ENCODE measurements at places on chromosomes 13 and 19.

- DNase-seq: no peak
Measured at GRCh38 chr13:33957497-33957905, 139.6 kb downstream of the RFC3 start.

GRCh38 chr13:39144941-39145533, 106.8 kb downstream of the NHLRC3 start:
- DNase-seq: peak; percentile 73

GRCh38 chr13:25771202-25771601, 280.6 kb downstream of the SHISA2 start:
- DNase-seq: no peak

DNA sequence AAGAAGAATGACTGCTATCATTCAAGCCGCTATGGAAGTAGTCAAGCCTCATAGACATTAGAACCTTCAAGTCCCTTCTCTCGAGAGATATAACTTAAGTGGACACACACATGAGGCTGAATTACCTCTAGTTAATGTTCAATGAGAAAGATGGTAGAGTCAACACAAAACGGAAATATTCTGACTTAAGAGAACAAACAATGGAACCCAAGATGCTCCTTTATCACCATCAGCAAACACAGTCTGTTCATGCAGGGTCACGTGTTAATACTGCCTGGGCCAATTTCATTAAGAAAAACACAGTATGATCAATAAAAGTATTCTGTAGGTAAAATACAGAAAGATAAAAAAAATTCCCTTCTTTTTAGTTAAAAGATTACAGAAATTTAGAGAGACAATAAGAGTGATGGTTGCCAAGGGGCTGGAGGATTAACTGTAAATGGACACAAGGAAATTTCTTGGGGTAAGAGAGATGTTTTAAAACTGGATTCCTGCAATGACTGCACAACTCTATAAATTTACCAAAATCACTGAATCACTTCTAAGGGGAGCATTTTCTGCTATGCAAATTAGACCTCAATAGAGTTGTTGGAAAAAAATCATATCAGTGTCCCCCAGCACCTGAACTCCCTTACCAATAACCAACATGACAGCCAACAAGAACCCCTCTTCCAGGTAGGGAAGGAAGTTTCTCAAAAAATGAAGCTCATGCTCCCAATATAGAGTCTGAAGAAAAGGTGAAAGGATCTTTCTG, 256.6 kb downstream of the ABCC4 start:
- DNase-seq: no peak

DNA sequence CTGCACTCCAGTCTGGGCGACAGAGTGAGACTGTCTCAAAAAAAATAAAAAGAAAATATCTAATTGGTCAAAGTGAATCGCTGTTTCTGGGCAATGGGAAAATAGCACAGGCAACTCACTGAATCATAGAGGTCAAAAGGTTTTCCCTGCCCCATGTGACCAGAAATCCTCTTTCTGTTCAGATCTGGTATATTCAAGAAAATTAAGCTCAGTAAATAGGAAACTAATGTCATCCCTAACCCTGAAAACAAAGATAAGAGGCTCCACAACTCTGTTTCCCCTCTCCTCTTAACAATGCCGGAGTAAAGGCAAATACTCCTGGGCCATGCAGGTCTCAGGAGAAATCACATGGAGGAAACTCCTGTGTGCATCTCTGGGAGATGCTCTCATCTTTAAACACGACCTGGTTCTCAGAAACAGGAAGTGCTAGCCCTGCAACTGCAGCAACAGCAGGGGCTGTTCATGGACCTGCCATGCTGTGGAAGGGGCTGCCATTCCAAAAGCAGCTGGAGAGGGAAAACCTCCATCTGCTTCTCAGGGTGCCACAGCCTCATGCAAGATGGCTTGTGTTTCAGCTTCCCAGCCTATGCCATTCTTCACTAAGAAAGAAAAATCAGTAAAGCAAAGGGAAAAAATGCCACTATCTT, 47.5 kb upstream of the SLC7A9 start:
- no peak for DNase-seq

DNA sequence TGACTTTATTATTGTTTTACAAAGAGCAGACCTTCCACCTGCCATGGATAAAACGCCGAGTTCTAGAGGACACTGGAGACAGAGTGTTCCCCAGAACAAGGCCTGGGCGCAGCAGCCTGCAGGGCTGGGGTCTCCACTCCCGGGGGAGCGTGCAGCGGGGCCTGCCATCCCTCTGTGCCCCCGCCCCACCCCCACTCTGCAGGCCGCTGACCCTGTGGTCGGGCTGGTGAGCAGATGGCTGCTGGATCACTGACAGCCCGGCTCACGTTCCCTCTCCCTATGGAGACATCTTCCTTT, 8.6 kb upstream of the PTBP1 start:
- no peak for DNase-seq

DNA sequence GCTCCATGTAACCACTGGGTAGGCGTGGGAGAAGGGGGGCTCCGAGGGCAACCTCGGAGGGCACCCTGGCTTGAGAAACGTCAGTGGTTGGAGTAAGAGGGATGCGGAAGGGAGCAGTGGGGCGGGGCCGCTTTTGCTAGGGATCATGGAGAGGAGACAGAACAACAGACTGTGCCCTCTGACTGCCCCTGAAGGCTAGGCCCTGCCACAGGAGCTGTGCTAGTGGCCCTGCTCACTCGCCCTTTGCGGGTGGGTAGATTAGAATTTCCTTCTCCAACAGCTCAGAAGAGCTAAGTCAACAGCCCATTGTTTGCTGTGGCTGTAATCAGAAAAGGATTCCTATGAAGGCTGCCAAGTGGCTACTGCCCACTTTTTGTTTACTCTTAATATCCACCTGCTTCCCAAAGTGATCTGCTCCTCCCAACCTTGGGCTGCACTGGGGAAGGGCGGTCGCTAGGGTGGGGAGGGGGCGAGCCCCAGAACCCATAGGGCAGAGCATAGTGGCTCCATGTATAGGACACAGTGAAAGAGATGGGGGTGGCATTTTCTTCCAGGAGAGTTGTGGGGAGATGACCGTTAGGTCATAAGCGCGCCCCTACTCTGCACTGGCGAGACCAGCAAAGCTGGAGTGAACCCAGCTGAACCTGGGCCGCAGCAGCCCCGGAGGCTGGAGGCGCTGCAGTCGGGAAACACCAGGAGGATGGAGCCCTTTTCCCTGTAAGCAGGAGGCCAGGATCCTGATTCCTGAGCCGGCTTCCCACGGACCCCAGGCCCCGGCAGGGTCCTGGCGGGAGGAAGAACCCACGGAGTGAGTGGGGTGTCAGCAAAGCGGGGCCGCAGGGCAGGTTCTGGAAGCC, 1.9 kb upstream of the C1QTNF9 start:
- DNase-seq: no peak

GRCh38 chr19:3660493-3661219, 34.1 kb upstream of the CACTIN start:
- no peak for DNase-seq

GRCh38 chr13:30179597-30180276, 127.6 kb downstream of the KATNAL1 start:
- no peak for DNase-seq

DNA sequence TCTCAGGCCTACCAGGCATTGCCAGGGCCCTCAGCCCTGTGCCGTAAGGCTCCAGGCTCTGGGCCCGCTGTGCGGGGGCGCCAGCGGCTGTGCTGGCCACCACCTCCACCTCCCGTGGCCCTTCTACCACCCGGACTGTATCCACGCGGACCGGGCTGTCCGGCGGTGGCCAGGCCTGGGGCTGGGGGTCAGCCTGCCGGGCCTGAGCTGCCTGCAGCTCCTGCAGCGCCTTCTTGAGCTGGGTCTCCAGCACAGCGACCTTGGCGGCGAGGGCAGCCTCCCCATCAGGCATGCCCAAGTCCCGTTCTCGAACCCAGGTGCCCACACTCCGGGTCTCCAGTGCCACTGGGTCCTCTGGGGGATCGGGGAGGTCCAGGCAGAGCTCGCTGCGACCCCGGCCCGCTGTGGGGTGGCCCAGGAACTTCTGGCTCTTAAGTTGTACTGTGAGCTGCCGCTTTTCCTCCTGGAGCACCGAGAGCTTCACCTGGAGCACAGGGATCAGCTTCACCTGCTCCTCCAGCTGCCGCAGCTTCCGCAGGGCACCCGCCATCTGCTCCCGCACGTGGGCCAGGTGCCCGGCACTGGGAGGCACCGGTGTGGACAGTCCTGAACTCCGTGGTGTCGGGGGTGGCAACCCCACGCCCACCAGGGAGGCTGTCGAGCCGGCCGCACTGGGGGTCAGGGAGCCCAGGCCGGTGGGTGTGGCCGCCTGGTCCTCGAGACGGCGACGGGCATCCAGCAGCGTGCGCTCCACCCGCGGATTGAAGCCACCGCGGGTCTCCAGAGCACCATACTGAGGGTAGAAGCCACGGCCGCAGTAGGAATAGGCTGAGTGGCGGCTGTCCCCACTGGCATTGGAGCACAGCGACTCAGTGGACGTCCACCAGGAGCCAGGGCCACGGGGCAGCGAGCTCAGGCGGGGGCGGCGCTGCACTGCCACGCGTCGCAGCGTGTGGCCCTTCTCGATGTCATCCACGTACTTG, 4.1 kb downstream of the KANK2 start:
- DNase-seq: no peak

DNA sequence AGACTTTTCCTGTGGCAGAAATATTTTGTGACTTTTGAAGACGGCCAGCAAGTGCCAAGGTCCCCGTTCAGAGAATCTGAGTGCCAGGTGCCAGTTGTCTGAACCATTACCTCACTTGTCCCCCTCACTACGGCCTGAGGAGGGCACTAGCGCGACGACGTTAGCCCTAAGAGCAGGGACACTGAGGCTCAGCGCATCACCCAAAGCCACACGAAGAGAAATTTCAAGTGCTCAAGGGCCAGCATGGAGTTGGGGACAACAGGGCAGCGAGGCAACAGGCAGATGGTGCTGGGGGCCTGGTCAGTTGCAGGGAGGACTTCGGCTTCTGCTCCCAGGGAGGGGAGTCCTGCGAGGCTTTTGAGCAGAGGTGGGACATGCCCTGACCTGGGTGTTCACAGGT, 9.5 kb upstream of the TYK2 start:
- no peak for DNase-seq

DNA sequence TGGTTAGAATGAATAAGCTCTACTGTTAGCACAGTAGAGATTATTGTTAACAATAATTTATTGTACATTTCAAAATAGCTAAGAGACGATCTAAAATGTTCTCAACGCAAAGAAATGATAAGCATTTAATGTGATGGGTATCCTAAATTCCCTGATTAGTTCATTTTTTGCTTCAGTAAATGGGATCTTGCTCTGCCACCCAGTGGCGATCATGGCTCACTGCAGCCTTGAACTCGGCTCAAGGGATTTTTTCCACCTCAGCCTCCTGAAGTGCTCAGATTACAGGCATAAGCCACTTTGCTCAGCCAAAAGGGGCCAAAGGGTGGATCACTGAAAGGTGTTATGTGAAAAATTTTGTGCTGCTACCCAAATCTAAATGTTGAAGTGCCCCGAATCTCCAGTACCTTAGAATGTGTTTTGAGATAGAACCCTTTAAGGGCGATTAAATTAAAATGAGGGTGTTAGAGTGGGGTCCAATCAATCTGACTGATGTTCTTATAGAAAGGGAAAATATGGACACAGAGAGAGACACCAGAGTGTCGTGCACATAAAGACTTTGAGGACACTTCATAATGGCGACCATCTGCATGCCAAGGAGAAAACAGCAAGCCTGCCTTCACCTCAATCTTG, 31.5 kb upstream of the ZNF766 start:
- DNase-seq: peak; percentile 51

DNA sequence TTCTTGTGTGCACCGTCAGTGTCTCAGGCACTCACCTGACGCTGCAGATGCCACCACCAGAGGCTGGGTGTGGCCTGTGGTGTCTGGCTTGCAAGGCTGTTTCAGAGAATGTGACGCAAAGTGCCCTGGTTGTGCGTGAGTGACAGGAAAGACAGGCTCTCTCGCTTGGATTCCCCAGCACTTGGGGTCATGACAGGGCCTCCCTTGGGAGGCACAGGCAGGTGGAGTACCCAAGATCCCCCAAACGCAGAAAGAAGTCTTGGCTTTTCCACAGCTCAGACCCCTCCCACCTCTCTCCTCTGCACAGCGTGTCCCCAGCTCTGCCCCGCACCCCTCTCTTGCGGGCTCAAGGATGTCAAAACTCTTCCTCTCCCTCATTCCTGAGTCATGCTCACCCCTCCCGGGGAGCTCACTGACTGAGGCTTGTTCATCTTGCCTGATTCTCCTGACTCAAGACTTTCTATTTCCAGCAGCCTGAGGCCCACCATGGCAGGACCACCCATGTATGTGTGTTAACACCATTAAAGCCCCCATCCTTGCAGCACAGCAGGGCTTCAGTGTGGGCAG, 21.0 kb downstream of the DHX34 start:
- DNase-seq: no peak

GRCh38 chr13:91280801-91281200, 66.7 kb upstream of the MIR17HG start:
- DNase-seq: no peak

- peak; percentile 44 for DNase-seq
Measured at GRCh38 chr13:102847272-102848234, 1.7 kb downstream of the ERCC5 start.

DNA sequence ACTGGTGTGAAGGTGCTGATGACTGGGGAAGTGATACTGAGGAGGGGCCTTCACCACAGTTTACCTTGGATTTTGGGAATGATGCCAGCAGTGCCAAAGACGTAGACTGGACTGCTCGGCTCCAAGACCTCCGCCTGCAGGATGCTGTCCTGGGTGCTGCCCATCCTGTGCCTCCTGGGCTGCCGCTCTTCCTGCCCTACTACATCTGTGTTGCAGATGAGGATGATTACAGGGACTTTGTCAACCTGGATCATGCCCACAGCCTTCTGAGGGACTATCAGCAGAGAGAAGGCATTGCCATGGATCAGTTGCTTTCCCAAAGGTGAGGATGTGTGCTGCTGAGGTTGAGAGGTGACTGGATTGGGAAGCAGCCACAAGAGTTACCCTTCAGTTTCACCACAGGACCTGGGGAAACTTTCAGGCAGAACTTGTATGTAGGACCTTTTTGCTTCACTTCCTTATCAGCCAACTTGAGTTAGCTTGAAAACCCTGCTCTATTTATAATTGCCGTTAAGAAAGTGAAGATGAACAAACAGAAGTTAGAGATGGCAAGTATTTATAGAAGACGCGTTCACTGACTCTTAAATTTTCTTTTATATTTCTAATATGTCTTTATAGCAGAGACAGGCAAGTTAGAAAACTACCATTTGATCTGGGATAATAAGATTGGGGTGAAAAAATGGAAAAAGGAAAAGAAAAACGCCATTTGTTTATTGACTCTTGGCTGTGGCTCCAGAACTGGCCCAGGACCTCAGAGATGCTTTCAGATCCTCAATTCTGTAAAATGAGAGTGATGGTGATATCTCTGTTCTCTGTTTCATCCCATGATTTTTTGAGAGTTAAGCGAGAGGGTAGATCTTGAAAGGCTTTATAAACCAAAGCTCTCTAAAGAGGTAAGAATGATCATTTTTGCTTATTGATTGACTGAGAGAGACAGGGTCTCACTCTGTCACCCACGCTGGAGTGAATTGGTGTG, 5.3 kb downstream of the PDCD2L start:
- peak; percentile 11 for DNase-seq

Data from globus pallidus (tissue), 1 donor.